Renal cortex interstitium (tissue), 15 donors: ENCODE measurements at places on chromosomes 6 and 20.

GRCh38 chr6:122736616-122737015 lies 42.9 kb upstream of the FABP7 start:
- DNase-seq: no peak

GRCh38 chr6:25944688-25945574 lies 14.4 kb upstream of the SLC17A2 start:
- no peak for DNase-seq

DNA sequence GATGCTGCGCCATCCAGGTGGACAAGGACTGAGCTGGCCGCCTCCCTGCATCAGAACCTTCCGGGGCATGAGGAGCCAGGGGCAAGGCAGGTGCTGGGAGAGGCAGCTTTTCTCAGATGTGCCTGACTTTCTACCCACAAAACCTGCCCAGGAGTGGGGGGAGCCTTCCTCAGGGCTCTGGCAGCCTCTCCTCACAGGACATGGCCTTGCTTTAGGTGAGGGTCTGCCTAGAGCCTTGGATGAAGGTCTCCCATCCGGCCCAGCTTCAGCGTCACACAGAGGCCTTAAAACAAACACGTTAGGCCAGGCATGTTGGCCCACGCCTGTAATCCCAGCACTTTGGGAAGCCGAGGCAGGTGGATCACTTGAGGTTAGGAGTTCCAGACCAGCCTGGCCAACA lies 7.4 kb downstream of the BCAS4 start:
- no peak for DNase-seq

GRCh38 chr20:16580147-16580546 lies 6.9 kb upstream of the KIF16B start:
- no peak for DNase-seq

GRCh38 chr6:112249489-112249888 lies 4.9 kb downstream of the LAMA4 start:
- DNase-seq: no peak

DNA sequence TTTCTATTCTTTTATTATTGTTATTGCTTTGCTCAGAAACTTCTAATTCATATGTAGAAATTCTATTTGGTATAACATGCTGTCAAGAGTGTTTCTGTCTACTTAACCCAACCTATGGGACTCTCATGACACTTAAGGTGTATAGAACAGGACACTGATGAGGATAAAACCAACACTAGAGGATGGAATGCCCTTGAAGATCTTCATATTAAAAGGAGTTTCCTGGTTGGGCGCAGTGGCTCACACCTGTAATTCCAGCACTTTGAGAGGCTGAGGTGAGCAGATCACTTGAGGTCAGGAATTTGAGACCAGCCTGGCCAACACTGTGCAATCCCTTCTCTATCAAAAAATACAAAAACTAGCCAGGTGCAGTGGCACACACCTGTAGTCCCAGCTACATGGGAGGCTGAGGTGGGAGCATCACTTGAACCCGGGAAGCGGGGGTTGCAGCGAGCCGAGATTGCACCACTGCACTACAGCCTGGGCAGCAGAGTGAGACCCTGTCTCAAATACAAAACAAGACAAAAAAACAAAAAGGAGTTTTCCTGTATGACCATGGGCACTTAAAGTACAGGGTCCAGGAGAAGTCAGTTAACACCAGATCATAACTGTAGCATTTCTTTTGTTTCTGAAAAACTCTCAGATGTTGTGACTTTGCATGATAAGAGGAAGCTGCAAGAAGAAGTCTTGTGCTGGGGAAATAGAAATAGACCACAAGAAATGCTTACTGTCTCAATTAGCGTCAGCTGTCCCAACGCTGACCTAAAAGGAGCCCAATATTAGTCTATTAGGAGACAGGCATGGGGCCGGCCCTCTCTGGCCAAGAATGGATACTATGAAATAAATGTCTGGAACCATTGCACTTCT lies 38.9 kb upstream of the CD2AP start:
- DNase-seq: no peak

DNA sequence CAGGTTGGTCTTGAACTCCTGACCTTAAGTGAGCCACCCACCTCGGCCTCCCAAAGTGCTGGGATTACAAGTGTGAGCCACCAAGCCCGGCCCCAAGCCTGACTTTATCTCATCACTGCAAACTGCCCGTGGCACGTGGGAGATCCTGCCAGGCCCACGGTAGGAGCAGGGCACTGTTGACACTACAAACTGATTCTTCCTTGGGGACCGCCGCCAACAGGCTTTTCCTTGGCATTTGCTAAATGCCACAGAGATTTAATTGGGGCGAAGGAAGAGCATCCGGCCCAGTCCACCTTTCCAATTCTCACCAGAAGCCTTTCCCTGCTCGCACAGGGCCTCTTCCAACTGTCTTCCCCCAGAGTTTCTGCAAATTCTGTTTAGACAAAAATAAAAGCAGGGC lies 11.0 kb downstream of the ATP9A start:
- no peak for DNase-seq

DNA sequence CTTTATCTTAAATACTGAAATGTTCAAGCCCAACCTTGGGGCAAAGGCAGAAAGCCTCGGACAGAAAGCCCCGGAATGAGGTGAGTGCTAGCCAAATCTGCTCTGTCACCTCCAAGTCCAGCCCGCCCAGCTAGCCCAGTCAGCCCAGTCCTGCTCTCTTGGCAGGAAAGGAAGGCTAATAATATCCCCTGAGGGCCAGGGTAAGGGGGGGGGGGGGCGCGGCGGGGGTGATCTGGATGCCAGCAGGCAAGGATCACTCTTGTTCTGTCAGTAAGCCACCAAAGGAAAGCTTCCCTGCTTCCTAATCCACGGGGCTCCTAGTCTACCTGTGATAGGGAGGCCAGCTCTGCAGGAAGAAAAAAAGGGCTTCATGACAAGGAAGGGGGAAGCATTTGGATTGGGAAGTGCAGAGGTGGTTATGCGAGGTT lies 1.1 kb downstream of the NDRG3 start:
- DNase-seq: no peak

DNA sequence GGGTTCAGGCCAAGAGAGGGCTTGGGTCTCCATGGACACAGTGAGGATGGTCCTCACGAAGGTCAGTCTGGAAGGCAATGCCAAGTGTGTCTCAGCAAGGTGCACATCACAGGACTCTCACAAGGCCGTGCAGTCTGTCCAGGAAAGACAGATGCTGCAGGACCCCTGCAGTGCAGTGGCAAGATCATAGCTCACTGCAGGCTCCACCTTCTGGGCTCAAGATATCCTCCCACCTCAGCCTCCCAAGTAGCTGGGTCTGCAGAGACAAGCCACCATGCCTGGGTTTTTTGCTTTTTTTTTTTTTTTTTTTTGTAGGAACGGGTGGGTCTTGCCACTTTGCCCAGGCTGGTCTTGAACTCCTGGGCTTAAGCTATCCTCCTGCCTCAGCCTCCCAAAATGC lies 26.4 kb downstream of the ZMYND8 start:
- DNase-seq: no peak

DNA sequence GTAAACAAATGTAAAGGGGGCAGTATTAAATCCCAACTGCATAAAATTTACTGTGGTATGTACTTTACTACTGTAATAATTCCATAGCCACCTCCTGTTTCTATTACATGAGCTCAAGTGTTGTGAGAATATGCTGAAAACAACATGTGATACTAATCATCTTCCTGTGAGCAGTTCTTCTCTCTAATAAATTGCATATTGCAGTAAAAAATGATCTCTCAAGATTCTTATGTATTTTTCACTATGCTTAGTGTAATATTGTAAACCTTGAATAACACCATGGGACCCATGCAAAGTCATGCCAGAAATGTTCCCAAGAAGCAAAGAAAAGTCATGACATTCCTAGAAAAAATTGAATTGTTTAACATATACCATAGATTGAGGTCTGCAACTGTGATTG lies 133.0 kb upstream of the ATXN1 start:
- DNase-seq: no peak

- DNase-seq: no peak
Observed at GRCh38 chr6:19478992-19479391, 358.2 kb upstream of the ID4 start.

DNA sequence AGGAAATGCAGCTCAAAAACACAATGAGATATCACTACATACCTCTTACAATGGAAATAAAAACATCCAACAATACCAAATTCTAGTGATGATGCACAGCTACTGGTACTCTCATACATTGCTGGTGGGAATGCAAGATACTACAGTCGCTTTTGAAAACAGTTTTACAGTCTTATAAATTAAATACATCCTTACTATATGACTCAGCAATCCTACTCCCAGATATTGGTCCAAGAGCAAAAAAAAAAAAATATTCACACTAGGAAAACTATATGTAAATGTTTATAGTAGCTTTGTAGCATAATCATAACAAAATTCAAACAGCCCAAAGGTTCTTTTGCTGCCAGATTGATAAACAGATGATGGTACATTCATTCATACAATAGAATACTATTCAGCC lies 217.4 kb upstream of the FAM83B start:
- no peak for DNase-seq

DNA sequence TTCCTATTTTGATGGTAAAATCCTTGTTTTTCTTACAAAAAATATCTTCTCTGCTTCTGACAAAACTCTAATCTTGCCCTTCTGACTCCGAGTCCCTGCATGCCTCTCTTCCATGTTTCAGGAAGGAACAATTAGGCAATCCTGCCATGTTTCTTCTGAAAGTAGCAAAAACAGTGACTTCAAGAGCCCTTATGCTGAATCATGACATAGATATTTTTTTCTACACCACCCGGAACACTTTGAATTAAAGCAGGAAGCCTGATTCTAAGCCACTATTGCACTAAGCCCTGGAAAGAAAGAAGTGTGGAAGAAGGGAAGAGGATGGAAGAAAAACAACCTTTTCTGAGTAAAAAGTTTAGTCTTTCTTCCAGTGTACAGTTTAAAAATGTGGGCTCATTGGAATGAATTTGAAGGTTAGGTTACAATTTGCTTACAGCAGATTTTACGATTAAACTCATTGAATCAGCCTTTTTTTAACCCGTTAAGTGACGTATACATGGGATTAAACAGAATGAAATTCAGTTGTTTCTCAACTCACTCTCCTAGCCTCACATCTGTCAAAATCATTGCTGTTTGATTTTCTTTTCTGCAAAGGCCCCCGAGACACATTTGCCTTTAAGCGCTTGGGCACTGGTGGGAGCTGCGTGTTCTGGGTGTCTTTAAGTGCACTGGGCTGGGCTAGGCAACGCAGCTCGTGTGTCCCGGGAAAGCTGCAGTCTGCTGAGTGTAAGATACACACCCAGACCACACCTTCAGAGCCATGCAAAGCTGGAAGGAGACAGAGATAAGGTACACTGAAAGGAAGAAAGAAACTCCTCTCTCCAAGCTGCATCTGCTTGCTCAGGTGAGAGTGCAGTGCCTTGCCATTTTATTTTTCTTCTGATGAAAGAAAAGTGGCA lies 159.4 kb upstream of the CITED2 start:
- DNase-seq: no peak

- DNase-seq: no peak
Observed at GRCh38 chr6:105452924-105453756, 50.3 kb upstream of the PREP start.

GRCh38 chr6:18118330-18118729 lies 4.1 kb downstream of the NHLRC1 start:
- DNase-seq: no peak

DNA sequence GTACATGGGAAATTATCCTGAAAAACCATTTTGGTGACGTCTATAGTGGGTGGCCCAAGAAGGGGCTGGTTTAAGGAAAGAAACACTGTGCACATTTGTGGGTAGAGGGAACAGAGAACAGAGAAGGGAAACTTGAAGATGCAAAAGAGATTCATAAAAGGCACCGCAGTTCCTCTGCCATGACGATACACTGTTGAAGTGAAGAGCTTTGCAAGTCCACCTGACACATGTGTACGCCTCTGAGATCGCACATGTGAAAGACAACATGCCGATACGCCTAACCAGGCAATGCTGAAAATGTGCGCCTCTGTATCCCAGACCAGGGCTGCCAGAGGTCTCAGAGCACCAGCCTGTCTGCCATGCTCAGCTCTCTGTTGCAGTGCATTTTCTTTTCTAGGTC lies 180.9 kb downstream of the KIF16B start:
- no peak for DNase-seq

DNA sequence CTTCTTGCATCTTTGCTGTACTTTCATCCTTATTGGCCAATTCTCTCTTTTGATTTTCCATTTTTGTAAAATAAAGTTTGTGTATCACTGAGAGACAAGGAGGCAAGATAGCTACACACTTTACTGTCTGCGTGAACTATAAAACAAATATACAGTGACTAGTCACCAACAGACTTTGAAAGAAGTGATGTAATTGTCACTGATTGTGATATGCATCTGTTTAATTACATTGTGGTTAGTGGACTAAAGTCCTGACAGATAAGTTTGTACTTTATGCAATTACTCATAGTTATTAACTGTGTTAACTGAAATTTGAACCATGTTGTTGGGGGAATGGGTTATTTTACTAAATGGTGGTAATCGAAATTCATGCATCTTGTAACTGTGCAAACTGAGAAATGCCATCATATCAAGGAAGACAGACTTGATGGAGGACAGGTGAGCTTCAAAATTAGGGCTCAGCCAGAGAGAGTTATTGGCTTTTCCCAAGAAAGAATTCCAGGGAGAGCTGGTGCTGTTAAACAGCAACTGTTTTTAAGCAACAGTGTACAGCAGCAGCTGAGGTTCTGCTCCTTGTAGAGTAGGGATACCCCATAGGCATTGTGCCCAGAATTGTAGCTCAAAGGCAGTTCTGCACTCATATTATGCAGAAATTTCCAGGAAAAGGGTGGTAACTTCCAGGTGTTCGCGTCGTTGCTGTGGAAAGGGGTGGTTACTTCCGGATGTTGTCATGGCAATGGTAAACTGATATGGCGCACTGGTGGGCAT lies 62.9 kb downstream of the EFHC1 start:
- DNase-seq: no peak

GRCh38 chr6:147071776-147072175 lies 132.4 kb upstream of the STXBP5 start:
- DNase-seq: no peak

DNA sequence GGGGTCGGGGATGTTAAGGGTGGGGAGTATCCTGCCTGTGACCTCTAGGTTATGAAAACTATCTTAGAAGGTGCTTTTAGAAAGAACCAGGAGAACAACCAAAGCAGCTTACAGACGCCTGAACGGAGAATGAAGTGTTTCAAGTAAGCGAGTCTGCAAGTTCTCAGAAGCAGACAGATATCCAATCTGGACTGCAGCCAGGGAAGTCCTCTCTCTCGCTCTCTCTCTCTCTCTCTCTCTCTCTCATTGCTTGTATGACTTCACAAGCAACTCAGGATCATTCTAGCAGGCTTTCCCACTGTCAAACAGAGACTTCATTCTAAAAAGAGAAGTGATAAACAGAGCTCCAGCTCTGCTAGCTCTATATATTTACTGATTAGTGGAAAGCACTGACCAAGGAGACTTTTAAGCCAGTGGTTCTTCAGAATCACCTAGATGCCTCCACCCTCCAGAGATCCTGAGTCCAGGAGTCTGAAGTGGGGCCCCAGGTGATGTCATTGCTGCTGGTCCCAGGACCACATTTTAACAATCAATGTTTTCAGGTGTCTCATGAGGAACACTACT lies 6.0 kb downstream of the TCF21 start:
- no peak for DNase-seq

- no peak for DNase-seq
Observed at GRCh38 chr6:91281901-91282300, 695.0 kb upstream of the MAP3K7 start.

- DNase-seq: no peak
Observed at GRCh38 chr20:34193051-34193450, 48.2 kb upstream of the ASIP start.

- DNase-seq: peak; percentile 41
Observed at GRCh38 chr20:13220194-13220903, 725 bp upstream of the ISM1 start.
